HT-29 (cell line): ENCODE measurements at places on chromosomes 11 and 22.
A peak's percentile ranks its signal among the peaks of the same experiment; 100 is the strongest.

- DNase-seq = no peak
Observed at GRCh38 chr22:48665311-48665995, 1162.2 kb downstream of the BRD1 start.

- no peak for DNase-seq
Observed at GRCh38 chr22:42814616-42815015, 42.5 kb downstream of the ARFGAP3 start.

DNA sequence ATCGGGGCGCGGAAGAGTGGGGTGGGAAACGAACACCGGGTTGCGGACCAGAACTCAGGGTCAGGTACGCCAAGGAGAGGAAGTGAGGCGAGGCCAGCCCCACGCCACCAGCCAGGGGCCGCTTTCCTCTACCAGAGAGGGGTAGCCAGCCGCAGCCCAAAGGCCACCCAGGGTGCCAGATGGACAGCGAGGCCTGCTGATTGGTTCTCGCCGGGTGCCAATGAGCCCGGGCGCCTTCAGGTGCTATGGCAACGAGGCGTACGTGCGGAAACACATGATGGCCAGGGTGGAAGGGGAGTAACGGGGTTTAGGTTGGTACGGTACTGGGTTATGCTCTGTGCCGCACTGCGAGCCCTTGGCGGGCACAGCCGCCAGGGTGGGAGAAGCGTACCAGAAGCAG, 128.9 kb downstream of the SERGEF start:
- DNase-seq = no peak

DNA sequence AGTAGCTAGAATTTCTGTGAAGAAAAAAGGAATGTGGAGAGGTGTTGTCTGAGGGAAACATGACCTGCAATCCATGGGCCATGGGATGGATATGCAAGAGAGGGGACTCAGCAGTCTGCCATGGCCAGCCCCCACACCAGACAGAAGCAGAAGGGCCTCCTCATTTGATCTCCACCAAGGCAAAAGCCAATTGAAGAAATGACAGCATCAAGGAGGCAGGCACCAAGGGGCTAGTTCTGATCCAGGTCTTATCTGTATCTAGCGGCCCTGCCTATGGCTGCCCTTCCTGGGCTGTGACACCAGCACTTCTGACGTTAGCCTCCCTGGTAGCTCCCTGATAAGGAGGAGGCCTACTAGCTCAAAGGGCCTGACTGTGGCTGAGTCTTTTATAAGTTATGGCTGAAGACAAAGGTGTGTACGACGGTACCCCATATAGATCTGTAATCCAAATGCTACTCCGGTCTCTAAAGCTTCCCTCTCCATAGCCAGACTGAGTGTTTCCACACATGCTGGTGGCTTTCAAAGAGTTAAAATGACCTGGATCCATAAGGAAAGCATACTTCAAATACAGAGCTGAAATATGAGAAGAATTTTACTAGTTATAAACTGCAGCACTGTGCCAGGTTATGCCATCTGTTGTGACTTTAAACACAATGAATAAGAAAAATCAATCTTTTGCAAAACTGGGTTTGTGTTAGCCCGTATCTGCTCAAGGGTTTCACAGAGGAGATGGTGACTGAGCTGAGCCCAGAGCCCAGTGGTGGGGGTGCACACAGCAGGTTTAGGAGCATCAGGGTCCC, 34.4 kb downstream of the HIRA start:
- DNase-seq = no peak

DNA sequence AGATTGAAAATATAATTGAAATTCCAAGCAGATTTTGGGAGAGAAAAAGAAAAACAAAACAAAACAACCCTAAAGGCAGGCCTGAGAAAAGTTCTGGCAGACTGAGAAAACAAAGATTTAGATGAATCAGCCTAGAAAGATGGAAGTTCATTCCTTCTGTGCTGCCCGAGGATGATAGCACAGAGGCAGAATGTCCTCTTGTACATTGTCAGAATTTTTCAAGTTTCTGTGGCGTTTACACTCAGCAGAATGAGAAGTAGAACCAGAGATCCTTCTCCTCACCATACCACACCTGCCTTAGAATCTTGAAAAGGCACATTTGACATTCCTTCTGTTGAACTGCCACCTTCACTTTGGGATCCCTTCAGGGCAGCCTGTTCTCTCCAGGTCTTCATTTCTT, 62.5 kb upstream of the IZUMO1R start:
- no peak for DNase-seq

- no peak for DNase-seq
Observed at GRCh38 chr11:10414659-10415058, 40.4 kb upstream of the AMPD3 start.

DNA sequence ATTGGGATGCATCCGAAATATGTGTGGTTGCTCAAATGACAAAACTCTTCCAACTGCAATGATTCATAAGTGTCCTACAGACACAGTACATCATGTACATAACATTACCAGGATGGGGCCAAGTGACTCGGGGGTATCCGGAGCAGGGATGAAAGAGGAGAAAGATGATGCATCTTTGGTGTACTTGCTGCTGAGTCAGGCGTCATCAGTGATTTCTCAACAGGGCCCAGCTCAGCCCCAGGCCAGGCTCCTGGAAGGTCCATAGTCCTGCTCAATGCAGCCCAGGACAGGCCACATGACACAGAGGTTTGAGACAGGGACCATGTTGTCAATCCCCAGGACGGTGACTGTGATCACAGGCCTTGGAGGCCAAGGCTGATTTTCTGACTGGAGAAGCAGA, 59.3 kb downstream of the GGTLC2 start:
- no peak for DNase-seq

DNA sequence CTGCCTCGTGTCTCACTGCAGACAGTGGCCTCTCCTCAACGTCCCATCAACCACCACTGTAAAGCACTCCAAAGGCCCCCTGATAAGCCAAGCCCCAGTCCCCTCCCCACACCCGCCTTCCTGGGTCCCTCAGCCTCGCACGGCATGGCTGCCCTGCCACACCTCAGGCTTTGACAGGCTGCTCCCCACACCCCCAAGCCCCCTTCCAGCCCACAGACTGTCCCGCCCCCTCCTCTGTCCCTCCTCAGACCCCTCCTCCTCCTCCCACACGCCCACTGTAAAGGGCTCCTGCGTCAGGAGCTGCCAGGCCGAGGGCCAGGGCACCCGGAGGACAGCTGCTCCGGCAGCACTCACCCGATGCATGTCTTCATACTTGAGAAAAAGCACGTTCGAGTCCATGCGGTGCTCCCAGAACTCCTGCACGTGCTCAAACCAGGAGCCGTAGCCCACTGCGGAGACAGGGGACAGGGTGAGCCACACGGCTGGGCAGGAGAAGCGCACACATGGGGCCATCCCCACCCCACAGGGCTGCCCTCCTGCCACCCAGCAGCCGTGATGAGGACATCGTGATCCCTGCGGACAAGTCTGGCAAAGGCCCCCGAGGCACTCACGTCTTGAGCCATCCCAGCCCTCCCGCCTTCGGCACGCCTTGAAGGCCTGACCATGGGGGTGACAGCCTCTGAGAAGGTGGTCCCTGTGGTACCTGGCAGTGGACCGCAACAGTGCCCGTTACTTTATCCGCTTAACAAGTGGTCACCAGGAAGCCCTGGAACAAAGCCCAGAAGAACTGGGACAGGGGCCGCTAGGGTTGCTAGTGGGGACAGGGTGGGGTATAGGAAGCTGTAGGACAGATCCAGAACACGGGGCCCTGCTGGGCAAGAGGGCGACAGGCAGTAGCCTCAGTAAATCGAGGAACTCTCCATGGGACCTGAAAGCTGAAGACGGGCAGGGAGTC, 21.5 kb upstream of the EFCAB6 start:
- DNase-seq = no peak

GRCh38 chr11:111230122-111230465, 15.4 kb upstream of the POU2AF2 start:
- DNase-seq = no peak

DNA sequence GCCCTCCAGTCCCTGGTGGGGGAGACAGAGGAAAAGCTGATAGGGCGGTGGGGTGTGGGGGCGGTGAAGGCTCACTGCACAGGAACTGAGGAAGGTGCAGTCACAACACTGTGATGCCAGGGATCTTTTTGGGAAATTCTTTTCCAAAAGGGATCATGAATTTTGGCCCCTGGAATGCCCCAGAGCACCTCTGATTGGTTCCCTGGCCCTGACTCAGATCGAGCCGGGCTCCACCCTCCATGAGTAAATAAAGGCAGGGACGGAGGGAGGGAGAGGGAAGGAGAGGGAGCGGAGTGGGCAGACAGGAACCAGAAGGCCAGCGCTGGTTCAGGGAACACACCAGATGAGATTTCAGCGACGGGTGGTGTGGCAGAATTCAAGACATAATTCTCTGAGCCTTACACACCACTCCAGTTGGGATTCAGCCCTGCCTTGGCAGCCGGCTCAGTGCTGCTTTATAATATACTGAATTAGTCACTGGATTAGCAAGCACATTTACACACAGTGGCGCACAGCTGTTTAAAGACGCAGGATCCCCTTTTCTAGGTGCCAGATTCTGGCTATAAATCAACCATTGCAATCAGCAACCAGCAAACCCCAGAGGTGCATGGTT, 80.3 kb downstream of the ETS1 start:
- peak; percentile 95 for DNase-seq

DNA sequence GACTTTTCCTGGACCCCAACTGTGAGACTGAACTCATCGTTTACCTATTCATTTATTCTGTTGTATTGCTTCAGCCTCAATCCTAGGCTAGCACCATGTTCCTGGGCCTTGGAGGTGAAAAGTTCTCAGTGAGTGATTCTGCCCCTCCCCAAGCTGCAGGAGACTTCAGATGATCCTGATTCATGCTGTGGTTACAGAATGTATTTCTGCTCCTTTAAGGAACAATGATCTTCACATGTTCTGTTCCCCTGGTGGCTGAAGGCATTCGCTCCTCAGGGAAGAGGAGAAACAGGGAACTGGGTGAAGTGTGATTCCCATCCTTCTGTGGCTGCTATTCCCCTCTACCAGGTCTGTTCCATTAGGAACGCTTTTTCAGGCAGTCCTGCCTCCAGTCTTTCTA, 2.4 kb downstream of the OR52E1 start:
- DNase-seq = no peak

- DNase-seq = no peak
Observed at GRCh38 chr11:58597486-58598144, 18.8 kb downstream of the ZFP91 start.

DNA sequence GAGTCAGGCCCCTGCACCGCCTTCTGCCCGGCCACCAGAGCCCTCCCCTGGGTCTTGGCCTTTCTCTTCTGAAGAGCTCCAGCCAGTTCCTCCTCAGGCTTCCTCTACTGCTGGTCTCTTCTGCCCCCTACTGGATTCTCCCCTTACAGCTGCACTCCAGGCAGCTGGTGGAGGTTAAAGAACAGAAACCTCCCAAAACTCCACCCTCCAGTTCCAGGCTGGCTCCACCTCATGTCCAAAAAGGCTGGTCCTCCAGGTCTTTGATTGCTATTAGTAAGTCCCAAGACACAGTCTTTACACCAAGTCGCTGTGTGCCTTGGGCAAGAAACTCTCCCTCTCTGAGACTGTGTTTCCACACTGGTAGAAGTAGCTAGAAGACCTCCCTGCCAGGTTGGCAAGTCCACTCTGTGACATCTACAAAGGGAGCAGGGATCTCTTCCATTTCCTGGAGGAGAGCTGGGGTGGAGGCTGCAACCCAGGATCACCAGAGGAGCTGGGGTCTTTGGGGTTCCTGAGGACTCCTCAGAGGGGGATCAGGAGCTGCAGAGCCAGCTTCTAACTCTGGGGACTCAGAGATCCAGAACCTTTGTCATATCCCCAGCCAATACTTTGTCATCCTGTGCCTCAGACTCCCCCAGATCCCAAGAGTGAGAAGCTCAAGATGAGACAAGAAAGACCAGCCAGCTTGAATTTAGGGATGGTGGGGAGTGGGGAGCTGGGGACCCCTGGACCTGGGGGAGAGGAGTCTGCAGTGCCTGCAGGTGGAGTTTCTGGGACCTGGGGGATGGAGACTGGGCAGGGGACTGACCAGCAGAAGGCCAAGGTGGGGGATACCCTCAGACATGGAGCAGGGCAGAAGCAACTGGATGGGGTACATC, 3.4 kb upstream of the IGLL5 start:
- DNase-seq = peak; percentile 57

DNA sequence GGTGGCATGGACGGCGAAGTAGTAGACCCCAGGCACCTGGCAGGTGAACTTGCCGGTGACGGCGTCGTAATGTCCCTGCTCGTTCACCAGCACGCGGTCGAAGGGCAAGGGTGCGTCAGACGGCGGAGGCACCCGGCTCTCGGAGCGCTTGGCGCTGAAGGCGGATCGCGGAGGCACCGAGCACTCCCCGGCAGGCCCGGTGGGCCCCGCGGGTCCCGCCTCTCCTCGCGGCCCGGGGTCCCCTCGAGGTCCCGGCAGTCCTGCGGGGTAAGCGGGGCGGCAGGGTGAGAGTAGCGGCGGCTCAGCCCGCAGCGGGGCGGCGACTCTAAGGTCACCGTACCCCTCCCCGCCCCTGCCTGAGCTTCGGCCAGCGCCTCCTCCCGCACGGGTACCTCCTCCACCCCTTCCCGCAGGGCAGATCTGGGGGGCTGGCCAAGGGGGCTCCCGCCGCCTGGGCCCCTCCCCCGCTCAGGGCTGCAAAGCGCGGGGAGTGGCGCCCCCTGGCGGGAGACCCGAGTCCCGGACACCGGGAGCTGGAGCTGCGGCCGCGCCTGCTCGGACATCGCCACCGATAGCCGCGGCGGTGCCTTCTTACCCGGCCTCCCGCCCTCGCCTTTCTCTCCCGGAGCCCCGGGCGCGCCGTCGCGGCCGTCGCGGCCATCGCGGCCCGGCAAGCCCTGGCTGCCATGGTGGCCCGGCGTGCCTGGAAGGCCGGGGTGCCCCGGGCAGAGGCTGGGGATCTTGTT, 921 bp downstream of the C1QTNF5 start:
- DNase-seq = peak; percentile 42

DNA sequence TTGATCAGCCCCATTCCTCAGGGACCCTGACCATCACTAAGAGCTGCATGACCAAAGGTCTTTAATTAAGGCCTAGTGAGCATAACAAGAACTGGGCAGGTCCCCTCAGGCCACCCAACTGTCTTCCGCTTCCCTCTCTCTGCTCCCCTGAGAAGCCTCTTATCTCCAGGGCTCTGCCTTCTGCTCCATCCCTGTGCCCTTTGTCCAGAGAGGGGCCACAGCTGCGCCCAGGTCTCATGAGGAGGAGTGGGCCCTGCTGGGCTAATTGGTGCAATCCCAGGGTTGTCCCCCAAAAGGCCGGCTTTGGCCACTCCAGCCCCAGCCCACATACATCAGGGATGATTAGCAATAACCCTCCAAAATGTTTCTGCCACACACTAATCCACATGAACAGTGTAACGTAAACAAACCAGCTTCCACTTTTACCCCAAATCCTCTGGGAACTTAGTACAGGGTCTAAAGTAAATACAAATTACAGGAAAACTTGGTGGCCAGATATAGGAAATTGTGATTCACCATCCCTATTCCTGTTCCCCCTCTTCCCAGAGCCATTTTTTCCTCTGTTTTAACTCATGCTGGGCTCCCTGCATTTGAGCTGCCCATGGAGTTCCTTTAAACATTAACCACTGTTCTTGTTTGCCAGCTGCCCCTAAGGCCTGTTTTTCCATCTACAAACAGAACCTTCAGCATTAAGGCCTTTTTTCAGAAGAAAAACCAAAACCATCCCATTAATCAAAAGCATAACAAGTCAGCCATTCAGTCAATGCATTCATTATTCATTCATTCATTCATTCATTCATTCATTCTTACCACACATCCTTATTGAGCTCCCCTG, 34.6 kb upstream of the CAVIN3 start:
- DNase-seq = no peak

- DNase-seq = no peak
Observed at GRCh38 chr11:108916935-108917334, 252.1 kb downstream of the DDX10 start.

- peak; percentile 75 for DNase-seq
Observed at GRCh38 chr11:129323896-129324502, 51.6 kb upstream of the BARX2 start.

- no peak for DNase-seq
Observed at GRCh38 chr11:70839851-70840250, 412.5 kb downstream of the SHANK2 start.
